ENCODE measurements at places on chromosomes 5 and 9.

DNA sequence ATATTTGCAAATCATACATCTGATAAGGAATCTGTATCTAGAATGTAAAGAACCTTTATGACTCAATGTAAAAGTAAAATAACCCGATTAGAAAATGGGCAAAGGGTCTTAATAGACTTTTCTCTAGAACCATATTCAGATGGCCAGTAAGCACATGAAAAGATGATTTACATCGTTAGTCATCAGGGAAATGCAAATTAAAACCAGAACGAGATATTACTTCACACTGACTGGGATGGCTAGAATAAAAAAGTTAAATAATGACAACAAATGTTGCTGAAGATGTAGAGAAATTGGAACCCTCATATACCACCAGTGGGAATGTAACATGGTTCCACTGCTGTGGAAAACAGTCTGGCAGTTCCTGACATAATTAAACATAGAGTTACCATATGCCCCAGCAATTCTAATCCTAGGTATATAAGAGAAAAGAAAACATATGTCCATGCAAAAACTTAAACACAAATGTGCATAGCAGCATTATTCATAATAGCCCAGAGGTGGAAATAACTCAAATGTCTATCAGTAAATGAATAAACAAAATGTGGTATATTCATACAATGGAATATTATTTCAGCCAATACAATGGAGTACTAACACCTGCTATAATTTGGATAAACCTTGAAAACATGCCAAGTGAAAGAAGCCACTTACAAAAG lies 100.4 kb upstream of the MAMDC2 start:
- DNase-seq: no peak

DNA sequence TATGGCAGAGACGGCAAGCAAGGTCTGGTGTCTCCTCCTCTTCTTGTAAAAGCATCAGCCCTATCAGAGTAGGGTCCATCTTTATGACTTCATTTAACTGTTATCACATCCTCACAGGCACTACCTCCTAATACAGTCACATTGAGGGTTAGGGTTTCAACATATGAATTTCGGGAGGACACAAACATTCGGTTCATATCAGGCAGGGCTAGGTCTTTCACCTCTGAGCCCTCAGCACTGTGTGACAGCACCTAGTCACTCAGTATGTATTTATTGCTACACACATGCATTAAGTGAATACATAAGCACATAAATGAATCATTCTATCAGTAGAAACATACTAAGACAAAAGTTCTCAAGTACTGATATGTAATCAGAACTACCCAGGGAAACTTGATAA lies 9.4 kb upstream of the BTF3 start:
- DNase-seq: no peak

DNA sequence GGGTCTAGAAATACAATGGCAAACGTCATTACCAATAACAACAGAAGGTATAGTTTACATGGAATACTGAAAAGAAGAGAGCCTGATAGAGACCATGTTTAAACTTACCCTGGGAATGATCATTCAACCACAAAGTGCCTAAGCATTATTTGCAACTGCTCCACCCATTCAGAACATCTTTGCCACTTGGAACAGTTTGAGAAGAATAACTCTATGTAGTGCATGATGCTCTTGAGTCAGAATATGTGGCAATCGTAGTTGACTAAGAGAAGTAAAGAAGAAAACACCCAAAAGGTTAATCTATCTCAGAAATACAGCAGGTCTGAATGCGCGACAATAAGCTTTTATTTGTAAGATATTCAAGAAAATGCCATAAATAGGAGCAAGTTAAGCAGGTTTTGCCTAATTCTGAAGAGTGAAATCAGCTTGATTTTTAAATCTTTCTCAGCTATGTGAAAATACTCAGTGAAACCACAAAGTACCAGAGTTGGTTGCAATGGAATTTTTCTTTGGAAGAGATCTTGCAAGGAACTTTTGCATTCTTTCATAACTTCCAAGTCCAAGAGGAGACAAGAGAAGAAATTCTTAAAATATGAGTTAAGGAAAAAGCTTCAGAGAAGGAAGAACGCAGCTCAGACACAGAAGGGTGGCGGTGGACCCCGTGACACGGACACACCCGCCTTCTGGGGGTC lies 64.3 kb downstream of the HABP4 start:
- no peak for DNase-seq

GRCh38 chr9:133945314-133945975 lies 46.7 kb downstream of the VAV2 start:
- DNase-seq: no peak

- no peak for DNase-seq
Measured at GRCh38 chr5:60594715-60595477, 105.1 kb downstream of the DEPDC1B start.

DNA sequence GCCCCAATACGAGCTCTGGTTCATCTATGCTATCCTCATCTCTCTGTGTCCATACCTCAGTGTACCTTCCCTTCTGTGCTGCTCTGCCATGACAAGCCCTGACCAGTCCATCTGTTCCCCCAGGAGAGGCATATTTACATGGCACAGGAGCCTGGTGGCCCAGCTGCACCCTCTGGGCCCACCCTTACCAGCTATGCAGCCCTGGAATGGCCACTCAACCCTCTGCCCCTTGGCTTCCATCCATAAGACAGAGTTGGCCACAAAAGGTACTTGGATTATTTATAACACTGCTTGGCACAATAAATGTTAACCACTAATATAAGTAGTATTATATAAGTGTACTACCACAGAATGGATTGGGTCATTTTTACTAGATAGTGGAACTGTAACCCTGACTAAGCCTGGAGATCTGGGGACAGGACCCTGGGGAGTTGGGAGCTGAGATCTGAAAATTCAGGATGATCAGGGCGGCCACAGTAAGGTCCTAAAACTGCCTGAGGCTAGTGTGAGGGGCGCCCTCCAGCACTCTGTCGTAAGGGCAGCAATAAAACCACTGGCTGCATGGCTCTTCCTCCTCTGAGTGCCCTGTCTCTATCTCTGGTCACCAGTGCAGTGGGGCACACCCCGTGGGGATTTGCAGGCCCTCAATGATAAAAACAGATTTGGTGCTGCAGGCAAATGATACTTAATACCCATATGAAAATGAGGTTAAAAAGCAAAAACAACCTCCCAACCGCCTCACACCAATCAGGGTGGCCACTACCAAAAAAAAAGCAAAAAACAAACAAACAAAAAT lies 65.8 kb downstream of the SEMA4D start:
- DNase-seq: no peak

Data from activated T-cell treated with anti-CD3 and anti-CD28 coated beads, Interleukin-2, amount 50 U/mL, for 1 hour (primary cell).